ENCODE measurements at places on chromosomes 4 and X.

DNA sequence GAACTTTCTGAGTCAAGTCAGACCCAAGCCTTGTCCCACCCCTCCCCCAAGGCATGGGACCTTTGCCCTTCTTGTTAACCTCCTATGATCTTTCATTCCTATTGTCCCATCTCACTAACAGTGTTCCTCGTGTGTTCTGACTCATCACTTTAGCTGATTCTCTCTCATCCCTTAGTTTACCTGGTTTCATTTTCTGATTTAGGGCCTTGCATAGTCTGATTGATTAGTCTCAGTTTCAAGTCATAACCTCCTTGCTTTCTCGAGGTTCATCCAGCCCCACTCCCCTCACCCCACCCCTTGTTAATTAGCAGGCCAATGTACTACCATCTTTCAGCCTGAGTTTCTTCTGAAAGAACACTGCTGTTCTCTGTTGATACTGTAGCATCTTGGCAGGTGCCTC lies 517.4 kb downstream of the RPA4 start:
- no peak for DNase-seq

DNA sequence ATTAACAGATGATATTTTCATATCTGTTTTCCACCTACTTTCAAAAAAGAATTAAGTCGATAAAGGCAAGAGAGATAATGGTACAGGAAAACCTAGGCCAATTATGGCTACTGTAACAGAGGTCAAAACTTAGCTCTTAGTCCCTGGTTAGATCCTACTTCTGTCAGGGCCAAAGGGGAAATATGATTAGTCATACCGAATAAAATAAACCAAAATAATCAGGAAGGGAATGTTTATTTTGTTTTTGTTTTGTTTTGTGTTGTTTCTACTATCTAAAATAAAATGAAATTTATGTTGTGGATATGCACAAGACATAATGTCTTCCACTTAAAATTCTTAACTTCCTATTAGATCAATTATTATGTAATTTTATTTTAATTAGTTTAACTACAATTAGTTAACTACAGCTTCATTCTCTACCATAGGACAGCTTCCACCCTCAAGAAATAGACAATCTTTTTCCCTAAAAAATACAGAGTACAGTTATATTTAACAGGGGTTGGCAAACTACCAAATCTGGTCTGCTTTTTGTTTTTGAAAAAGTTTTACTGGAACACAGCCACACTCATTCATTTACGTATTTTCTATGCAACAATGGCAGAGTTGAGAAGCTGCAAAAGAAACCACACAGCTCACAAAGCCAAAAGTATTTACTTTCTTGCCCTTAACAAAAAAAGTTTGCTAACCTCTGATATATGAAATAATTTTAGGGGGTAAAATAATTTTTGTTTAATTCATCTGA lies 25.4 kb downstream of the TMEM47 start:
- no peak for DNase-seq

GRCh38 chrX:2628751-2629315 lies 62.3 kb upstream of the CD99 start:
- DNase-seq: no peak

DNA sequence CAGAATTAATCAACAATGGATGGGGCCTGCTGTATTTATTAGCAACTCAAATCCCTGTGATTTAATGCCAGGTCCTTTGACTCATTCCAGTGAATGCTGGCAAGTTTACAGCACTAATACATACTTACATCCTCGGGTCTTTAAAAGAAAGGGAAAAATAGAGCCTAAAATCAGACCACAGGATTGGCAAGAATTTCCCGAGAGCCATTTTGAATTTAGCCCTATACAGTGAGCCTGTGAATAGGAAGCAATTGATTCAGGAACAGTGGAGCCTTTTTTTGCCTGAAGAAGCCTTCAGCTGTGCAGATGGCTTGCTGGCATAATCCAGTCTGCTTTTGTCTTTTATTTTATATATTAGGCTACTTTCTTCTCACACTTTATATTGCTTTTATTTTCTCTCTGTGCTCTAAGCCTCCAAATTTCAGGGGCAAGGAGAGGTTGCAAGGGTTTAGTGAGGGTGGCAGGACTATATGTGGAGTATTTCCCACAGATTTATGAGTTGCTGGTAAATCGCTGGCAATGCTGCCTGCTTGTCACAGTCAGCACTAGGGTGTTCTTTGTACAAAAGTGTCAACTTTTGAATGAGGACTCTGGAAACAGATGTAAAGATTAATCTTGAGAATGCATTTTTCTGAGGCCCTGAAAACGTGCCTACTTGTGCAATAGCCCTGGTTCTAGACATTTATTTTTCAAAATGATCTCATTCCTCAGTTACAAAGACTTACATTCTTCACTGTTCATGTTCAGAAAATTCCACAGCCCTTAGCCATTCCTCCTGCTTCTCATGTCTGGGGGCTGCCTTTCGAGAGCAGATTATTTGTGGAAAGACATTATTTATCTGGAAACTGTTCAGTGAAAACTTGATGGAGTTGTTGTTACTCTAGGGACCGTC lies 303.5 kb downstream of the SPRY1 start:
- no peak for DNase-seq

DNA sequence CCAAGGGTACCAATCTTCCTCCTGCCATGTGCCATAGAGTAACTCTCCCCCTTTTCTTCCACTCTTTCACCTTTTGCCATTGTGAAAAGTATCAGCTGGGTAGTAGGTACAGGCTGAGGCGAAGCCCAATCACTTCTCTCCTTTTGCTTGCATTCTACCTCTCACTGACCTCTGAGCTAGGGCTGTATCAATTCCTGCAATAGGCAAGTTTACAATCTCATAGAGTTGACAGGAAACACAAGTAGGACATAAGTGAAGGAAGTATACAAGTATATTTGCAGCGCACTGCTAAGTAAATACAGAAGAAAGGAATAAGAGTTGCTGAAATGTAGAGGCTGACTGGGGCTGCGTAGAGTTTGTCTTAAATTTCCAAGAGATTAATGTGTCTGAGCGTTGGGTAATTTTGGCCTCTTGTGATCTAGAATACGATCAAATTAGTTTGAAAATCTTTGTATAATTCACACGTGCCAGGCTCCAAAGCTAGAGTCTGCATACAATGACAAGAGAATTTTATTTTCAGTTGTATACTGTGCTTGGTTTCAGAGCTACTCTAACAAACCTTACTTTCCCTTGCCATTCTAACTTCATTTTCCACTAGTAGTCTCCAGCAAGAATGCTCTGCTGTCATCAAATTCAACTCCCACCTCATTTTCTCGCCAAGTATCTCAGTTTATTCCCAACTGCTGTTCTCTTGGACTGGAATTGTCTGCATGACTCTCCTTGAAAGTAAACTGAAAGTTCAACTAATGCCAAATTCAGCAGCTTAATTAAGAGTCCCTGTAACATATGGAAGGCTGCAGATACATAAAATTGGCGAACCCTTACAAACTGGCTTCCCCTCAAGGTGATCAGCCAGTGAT lies 90.3 kb downstream of the ATP11C start:
- no peak for DNase-seq

DNA sequence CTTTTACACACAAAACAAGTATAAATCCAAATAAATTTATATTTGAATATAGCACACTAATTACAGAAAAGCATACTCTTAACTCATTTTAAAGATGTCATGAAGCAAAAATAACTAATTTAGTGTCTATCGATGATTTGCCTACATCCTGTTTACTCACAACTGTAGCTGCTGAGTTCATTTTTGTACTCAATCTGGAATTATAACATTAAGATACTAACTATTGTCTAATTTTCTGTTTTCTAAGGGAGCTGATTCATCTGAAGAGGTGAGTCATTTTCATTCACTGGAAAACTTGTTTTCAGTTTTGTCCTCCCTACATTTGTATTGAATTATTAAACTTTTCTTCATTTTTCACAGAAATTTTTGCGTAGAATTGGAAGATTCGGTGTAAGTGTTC lies 3.7 kb downstream of the STATH start:
- no peak for DNase-seq

DNA sequence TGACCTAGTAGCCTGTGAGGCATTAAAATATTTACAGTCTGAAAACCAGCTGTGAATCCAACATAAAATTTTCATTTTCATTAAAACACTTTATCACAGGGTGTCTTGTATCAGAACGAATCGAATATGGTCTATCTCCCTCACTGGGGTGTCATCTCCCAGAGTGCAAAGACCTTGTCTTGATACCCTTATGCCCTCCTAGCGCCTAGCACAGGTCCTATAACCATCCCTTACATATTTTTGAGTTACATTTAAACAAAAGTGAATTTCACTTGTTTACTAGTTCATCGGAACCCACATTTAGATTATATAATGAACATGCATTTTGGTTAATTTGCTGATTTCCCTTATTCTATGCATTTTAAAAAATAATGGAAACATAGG lies 14.0 kb downstream of the DIPK2B start:
- DNase-seq: no peak

GRCh38 chrX:13007519-13008188 lies 32.7 kb downstream of the TMSB4X start:
- DNase-seq: no peak

GRCh38 chr4:88144866-88145300 lies 13.6 kb downstream of the ABCG2 start:
- no peak for DNase-seq

DNA sequence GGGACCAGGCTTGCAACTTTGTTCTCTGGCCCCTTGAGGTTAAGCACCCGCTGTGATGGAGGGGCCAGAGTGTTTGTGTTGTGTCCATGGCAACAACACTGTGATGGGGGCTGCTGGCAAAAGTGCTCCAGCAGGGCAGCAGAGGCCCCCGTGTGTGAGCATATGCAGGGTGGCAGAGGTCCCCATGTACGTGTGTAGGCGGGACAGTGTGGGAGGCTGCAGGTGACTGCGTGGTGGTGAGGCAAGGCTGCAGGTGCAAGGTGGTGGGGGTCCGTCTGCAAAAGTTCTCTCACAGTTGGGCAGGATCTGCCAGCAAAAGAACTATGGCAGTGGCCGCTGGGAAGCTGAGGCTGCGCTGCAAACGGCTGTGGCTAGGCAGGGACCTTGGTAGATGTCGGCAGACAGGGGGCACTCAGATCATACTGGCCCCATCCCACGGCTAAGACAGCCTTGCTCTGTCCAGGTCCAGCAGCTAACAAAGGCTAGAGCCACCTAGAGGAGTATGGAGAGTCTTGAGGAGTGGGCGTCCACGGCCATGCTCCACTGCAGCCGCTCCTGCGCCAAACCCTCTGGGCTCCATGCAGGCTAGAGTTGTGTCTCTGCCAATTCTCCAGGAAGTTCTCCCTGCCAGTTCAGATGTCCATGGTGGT lies 46.8 kb upstream of the PASD1 start:
- no peak for DNase-seq

GRCh38 chr4:2535376-2536192 lies 863 bp upstream of the FAM193A start:
- DNase-seq: peak; percentile 57

- DNase-seq: no peak
These were observed 35.7 kb upstream of the APLN start for GRCh38 chrX:129690435-129690834.

DNA sequence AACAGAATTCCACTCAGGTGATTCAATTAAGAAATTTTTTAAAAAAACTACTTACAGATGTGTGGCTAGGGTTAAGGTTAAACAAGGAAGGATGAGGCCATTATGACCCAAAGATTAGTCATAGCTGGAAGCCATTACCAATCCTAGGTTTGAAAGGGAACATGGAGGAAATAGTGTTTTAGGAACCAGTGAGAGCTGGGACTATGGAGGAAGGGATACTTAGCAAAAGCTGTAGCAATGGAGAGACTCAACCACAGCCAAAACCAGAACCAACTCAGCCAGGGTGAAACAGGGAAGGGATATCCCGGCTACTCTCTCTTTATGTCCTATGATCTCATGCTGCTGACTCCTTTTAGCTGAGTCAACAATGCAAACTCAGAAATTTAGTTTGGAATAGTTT lies 148.6 kb upstream of the CNKSR2 start:
- no peak for DNase-seq

- DNase-seq: no peak
These were observed 48.6 kb upstream of the MCUB start for GRCh38 chr4:109511414-109511813.

GRCh38 chrX:110748256-110748806 lies 47.3 kb downstream of the CHRDL1 start:
- no peak for DNase-seq

DNA sequence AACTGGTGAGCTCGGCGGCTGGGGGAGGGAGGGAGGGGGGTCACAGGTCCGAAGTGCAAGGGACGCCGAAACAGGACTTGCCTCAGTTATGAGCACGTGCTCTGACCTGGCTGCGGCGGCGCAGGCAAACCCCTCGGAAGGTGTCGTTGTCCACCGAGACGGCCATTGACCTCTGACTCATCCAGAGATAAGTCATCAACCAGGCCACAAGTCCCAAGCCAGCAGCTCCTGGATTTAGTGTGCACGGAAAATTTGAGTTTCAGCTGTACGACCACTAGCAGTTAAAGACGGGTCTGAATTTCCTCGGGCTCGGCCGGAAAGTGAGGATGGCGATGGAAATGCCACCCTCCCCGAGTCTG lies 674 bp downstream of the SH3D19 start:
- DNase-seq: peak; percentile 6

DNA sequence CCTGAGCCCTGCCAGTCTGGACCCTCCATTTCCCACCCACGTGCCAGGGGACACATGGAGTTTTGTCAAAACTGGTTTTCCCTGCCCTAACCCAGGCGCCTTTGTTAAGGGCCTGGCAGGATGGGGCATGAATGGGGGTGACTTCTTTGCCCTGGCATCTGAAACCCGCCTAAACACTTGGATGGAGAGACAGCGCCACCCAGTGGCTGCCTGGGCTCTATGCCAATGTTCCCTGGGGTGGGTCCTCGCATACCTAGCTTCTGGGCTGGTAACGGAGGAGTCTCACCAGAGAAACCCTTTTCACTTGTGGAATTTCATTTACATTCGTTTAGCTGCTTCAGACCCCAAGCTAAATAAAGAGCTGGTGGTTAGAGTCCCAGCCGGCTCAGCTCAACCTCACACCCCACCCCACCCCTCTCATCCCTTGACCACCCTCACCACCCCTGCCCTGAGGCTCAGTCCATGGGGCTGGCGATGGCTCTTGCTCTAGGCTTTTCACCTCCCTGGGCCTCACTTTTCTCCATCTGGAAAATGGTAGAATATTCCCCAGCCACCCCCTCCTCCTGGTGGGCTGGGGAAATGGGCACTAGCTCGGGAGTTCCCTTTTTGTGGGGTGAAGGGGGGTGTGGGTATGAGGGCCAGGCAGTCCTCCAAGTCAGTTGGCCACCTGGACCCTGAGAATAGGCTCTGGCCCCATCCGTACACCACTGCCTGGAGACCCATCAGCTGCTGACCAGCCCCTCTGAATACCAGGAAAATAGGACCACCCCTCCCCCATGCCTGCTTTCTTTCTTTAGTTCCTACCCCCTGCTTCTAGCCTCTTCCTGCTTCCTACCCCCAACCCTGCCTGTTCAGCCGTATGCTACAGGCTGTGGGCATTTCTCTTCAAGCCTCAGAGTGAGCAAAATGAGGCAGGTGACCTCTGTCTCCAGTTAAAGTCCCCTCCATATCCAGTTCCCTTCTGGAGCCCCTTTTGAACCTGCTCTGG lies 57.1 kb upstream of the PJA1 start:
- no peak for DNase-seq

- DNase-seq: no peak
These were observed 503.0 kb upstream of the DIAPH2 start for GRCh38 chrX:96181605-96182004.

GRCh38 chr4:2009651-2010233 lies 968 bp upstream of the NELFA start:
- peak; percentile 26 for DNase-seq

- no peak for DNase-seq
These were observed 99.5 kb upstream of the CTSO start for GRCh38 chr4:156053174-156053573.

Data from NCI-H1930 (cell line).